NCI-H187 (cell line): ENCODE measurements at places on chromosomes 5 and 9.

- DNase-seq: no peak
Observed at GRCh38 chr9:91156451-91157234, 205.1 kb downstream of the AUH start.

DNA sequence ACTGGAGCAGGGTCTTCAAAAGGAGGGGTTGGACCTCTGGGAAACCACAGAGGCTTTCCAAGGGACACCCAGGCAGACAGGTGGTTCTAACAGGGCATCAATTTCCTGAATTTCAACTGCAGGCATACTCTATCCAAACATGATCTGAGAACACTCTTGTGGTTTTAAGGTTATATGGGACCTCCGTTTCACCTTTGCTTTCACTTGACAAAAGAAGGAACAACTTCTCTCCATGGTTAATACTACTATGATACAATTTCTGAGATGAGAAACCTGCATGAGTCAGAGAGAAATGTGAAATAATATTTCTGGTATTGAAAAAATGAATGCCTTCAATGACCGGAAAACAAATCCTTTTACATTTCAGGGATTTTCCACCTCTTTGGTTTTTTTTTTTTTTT lies 28.0 kb upstream of the ERAP1 start:
- no peak for DNase-seq

DNA sequence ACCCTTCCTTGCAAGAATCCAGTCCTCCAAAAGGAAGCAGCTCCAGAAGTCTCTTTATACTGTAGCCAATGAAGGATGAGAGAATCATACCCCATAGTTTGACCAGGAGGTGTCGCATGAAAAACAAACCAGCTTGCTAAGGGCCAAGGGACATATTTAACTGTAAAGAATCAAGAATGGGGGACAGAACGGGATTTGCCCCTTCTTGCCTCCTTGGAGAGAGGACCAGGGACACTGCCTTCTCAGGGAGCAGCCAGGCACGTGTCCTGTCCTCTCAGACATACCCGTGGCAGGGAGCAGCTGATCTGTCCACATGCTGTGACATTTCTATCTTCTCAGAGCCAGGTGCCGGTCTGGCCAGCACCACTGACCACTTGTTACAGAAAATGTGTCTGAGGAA lies 11.7 kb downstream of the PRUNE2 start:
- no peak for DNase-seq

DNA sequence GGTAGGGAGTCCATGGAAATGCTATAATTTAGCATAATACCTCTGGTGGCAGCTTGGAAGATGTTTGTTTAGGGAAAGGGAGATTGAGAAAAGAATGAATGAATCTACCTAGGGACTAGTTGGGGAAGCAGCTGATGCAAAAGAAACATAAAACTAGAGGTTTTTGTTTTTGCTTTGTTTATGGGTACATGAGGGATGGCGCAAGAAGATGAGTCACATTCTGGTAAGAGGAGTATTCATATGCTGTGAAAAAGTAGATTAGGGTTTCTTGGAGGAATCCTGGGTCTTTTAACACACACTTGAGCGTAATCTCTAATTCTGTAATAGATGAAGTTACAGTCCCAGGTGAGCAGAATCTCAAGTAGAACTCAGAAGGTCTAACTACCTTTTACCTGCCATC lies 17.1 kb downstream of the C9orf43 start:
- DNase-seq: no peak

DNA sequence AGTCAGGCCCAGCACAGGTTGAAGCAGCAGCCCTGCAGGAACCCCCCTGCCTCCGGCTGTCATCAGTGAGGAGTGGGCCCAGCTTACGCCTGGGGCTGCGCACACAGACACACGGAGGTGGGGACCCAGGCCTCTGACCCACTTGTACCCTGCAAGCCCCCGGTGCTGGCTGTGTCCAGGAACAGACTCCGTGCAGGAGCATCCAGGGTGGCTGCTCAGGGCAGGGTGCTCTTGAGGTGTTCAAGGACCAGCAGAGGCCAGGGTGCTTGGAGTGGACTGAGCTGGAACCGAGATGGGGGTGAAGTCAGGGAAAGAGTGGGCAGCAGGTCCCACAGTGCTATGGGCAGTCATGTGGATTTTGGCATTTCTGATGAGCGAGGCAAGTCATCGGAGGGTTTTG lies 199.5 kb downstream of the CACNA1B start:
- DNase-seq: no peak

GRCh38 chr9:69812068-69813000 lies 8.3 kb upstream of the CFAP95 start:
- no peak for DNase-seq

GRCh38 chr5:88665750-88666215 lies 217.2 kb downstream of the MEF2C start:
- no peak for DNase-seq

- DNase-seq: no peak
Observed at GRCh38 chr5:50420343-50420935, 20.6 kb downstream of the EMB start.

GRCh38 chr5:53340956-53341750 lies 139.3 kb upstream of the FST start:
- DNase-seq: no peak

GRCh38 chr5:178077751-178078150 lies 35.6 kb upstream of the N4BP3 start:
- DNase-seq: no peak

DNA sequence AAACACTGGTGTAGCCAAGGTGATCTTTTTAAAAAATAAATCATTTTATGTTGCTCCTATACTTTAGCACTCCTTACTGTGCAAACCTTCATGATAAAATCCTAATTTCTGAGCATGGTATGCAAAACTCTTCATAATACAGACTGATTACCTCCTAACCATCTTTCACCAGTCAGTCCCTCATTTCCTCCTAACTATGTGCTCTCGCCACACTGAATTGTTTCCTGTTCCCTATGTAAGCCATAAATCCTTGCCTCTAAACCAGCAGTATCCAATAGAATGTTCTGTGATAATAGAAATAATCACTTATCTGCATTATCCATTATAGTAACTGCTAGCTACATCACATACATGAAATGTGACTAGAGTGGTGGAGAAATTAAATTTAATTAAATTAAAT lies 10.7 kb downstream of the AP3B1 start:
- no peak for DNase-seq

GRCh38 chr9:135992486-135993408 lies 31.6 kb upstream of the UBAC1 start:
- no peak for DNase-seq

DNA sequence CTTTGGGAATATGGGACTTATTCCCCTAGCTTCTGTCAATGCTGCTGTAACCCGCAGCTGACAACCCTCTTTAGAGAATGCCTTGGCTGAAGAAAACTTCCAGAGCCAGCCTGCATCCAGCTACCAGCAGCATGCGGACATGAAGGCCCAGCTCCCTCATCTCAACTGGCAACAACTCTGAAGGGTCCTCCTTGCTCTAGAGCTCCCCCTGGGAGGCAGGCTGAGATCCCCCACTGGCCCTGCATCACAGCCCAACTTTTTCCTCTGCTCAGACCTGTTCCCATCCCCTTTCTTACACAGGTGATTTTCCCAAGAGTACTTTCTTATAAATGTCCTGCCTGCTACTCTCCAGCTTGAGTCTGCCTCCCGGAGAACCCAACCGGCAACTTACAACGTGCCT lies 18.7 kb upstream of the WNT8A start:
- DNase-seq: no peak

DNA sequence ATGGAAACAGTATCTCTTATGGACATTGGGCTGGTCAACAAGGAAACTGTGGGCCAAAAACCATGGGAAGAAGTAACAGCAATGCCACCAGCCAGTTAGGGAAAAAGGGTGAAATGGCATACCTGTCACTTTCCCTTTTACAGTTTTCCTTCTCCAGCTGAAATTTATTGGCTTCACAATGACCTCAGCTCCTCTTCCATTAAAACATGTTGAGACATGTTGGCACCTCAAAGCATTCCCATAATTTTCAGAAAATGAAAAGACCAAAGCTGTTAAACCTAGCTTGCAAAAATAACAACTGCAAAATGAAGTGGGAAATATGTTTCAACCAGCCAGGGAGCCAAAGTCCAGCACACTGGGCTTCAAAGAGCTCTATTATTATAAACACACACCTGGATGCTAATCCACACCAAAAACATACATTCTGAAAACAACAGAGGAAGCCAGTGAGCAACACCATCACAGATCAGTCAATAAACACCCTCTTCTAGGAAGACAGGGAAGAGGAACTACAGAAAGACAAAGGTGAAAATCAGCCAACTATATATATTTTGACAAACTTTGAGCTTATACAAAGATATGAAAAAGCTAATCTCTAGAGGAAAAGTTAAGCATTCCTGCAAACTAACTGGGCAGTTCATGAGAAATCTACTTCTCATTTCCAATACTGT lies 78.4 kb upstream of the PTGER4 start:
- no peak for DNase-seq

DNA sequence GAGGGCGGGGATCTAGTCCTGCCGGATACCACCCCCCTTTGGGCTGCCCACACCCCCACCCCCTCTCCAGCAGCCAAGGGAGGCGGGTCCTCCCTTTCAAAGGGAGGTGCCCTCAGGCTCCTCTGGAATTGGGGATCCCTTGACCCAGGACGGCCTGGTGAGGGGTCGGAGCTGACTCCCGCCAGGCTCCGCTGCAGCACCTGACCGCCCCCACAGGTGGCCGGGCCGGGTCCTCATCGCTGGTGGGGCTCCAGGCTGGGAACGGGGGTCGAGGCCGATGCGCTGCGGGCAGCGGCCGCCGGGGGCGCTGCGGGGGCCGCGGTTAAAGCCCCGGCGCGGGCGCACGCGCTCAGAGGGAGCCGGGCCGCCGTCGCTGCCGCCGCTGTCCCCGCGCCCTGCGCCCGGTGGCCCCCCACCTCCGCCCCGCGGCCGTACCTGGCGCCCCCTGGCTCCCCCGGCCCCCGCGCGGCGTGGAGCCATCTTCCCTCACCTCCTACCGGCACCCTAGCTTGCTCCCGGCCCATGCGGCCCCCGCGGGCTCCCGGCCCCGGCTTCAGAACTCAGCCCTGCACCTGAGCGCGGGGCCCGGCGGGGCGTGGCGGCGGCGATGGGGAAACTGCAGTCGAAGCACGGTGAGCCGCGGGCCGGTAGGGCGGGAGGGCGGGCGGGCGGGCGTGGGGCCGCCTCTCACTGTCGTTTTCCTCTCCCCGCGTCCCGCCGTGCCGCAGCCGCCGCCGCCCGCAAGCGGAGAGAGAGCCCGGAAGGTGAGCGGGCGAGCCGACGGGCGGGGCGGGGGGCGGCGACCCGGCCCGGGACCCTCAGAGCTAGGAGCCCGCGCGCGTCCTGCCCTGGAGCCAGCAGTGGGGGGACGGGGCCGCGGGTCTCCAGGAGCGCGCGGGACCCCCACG lies at the start of gene NKD2:
NKD2 (plus strand) TSS at position 352 of the 908 bp plus-strand sequence; CDS start at position 608, 256 bp downstream.
- no peak for DNase-seq

GRCh38 chr5:36839489-36840476 lies 36.8 kb upstream of the NIPBL start:
- DNase-seq: no peak

- no peak for DNase-seq
Observed at GRCh38 chr5:173227636-173228035, 7.4 kb downstream of the NKX2-5 start.

GRCh38 chr5:16067415-16067814 lies 112.2 kb downstream of the MARCHF11 start:
- DNase-seq: no peak

- DNase-seq: no peak
Observed at GRCh38 chr5:59067956-59068656, 485.2 kb downstream of the RAB3C start.

- no peak for DNase-seq
Observed at GRCh38 chr5:348726-349125, 27.2 kb downstream of the AHRR start.

DNA sequence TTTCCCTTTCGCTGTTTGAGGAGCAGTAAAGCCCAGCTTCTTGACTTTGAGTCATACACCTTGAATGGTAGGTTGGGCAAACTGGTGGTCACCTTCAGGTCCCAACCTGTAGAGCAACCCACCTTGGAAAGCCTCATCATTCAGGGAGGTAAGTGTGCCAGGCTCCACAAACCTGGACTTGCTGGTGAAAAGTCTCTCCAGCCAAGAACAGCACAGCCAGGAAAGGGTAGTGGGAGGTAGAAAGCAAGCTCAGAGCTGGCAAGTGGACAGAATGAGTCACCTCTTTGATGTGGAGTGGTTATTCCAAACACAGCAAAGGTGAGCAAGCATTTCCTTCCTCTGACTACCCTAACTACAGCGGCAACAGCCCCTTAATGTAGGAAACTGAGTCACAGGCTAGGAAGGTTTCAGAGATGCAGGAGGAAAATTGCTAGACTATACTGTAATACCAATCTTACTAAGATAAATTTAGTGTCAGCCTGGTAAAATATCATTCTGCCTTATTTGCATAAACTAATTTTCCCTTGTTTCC lies 117.5 kb upstream of the MTAP start:
- DNase-seq: no peak

DNA sequence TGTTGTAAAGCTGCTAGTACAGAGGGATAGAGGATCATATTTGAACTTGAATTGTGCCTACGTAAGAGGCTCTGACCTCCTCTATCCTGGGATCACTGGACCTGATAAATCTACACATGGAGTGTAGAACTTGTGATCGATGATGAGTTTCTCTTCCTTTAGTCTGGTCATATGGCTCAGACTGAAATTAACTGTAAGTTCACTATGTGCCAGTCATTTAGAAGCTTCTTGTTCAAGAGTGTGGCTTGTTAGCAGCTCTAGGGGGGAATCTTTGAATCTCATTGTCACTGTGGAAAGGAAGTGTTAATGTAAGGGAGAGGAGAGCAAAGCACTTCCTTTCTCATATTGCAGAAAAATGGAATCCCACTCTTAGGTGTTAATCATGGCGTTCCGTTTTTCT lies 12.1 kb downstream of the ZBTB34 start:
- no peak for DNase-seq

DNA sequence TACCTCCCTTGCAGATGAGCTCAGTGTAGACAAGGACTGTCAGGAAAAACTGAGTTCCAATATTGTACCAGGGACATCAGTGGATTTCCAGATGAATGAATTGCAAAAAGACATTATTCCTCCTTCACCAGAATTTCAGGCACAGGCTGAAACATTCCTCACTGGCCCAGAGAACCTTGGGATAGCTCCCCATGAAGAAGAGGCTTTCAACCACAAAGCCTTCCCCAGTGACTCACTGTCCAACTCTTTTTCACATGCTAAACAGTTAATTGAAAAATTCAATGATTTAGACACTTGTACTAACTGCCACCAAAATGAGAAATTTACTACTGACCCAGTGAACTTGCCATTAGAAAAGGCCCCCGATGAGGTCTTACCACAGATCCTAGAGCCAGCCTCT lies 144.5 kb downstream of the UNC13B start:
- DNase-seq: no peak

DNA sequence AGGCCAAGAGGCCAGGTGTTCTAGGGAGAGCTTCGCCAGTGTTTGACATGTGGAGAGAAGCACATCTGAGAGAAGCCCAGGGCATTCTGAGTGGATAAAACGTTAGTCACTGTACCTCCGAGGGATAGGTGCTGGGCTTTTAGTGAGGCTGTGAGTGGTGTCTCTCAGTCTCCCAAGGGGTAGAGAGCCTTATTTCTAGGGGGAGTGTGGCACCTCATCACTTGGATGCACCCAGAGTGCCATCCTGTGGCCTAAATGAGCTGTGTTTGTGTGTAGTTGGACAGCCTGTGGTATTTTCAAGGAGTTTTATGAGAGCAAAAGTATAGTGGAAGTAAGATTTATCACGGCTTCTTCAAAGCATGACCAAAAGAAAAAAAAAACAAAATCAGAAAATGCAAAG lies 1046.9 kb upstream of the WWC1 start:
- DNase-seq: no peak
